Right renal pelvis (tissue), 4 donors: ENCODE measurements at places on chromosomes 3 and 15. TPM values are rescaled to one million over a fixed set of nuclear protein-coding genes. Genes with fewer than 3 reads are reported as not detected.

- no peak for DNase-seq
Measured at GRCh38 chr15:60573936-60574335, 95.0 kb upstream of the ICE2 start.

GRCh38 chr3:126026761-126027160 lies 57.2 kb downstream of the SLC41A3 start:
- DNase-seq: no peak

- no peak for DNase-seq
Measured at GRCh38 chr3:188304501-188304900, 150.5 kb downstream of the LPP start.

- DNase-seq: no peak
Measured at GRCh38 chr3:16462679-16463078, 50.8 kb downstream of the RFTN1 start.

- DNase-seq: no peak
Measured at GRCh38 chr3:90055666-90056065, 948.2 kb downstream of the EPHA3 start.

DNA sequence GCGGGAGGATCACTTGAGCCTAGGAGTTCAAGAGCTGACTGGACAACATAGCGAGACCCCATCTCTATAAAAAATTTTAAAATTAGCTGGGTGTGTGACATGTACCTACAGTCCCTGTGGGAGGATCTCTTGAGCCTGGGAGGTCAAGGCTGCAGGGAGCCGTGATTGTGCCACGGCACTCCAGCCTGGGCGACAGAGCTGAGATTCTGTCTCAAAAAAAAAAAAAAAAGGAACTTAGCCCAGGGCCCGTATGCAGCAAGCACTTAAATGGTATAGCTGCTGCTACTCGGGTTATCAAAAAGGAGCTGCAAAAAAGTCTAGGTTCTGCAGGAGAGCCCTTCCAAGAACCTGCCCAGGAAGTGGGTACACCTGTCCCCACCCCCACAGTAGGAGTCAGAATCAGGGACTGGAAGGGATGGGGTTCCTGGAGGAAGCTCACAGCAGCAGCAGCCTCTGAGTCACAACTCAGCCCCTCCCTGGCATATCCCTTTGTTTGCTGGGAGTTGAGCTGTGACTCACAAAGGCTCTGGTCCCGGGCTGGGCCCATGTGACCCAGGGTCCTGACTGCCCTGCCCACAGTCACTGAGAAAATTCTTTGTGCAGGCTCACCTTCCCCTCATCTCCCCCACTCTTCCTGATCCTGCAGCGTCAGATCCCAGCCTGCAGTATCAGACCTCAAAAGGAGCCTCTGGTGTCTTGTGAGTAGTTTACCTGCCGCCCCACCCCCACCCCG lies at the start of gene SPATA12:
TSS of gene SPATA12 (plus strand) at position 576 of the 733 bp plus-strand sequence. CDS start 13,031 bp downstream, outside the sequence.
- DNase-seq: no peak

GRCh38 chr3:24923570-24923969 lies 428.9 kb upstream of the THRB start:
- DNase-seq: peak; percentile 42

DNA sequence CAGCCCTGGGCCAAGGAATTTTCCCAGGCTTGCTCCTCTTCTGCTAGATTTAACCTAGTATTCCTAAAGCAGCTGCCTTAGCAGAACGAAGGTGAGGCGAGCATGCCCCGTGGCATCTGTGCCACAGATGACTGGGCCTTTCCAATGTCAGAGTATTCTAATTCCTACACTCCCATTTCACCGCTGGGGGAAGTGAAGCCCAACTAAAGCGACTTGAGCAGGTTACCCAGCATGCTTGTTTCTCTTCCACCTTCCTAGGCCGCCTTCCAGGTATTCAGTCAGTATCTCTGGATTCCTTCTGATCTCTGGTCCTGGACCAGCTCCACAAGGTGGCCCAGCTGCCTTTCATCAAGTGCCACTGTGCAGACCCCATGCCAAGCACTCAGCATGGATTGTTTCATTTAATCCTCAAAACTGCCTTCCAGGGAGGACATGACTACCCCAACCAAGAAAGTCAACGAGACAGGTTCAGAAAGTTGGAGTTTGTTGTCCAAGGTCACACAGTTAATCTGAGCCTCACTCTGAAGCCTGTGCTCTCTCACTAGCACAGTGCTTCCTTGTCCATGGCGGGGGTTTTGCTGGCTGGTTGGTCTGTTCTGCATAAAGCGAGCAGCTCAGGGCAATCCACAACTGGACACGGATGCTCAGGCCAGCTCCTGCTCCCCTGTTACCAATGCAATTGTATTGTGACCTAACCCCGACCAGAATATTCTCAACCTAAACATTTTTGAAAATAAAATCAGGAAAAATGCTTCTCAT lies 15.1 kb downstream of the MYO5C start:
- no peak for DNase-seq

- no peak for DNase-seq
Measured at GRCh38 chr3:60967141-60967540, 284.1 kb downstream of the FHIT start.

- no peak for DNase-seq
Measured at GRCh38 chr3:181417748-181418147, 294.0 kb upstream of the SOX2 start.

- no peak for DNase-seq
Measured at GRCh38 chr3:62888180-62888579, 13.0 kb upstream of the CADPS start.

DNA sequence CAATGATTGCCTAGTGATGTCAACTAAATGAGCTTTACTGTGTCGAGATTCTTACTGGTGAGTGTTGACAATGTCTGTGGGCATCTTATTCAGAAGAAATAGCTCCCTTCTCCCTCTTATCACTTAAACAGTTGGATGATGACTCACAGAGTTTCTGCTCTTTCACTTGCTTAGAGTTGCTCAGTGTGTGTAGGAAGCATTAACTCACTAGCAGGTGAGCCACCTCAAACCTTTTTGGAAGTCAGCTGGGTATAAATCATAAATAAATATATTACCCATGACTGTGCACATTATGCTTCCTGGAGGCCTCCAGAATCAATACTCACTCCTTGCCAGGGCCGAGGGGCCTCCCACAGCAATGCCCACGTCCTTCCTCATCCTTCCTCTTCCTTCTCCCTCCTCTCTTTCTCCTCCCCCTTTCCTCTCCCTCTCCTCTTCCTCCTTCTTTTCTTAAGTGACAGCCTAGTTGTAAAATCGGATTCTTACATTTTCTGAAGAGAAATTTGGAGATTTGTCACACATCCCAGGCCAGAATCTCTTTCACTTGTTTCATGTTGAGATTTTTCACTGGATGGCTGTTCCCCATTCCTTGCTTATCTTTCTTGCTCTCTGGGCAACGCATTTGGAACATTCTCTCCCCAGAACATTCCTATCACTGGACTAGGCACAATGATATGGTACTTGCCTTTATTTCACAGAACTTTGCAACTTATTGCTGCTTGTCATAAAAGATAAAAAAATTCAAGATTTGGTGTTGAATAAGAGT lies 17.5 kb downstream of the SHC4 start:
- DNase-seq: no peak

- DNase-seq: no peak
Measured at GRCh38 chr3:58000306-58001085, 7.7 kb upstream of the FLNB start.

GRCh38 chr3:43370293-43370980 lies 84.1 kb downstream of the SNRK start:
- DNase-seq: no peak

DNA sequence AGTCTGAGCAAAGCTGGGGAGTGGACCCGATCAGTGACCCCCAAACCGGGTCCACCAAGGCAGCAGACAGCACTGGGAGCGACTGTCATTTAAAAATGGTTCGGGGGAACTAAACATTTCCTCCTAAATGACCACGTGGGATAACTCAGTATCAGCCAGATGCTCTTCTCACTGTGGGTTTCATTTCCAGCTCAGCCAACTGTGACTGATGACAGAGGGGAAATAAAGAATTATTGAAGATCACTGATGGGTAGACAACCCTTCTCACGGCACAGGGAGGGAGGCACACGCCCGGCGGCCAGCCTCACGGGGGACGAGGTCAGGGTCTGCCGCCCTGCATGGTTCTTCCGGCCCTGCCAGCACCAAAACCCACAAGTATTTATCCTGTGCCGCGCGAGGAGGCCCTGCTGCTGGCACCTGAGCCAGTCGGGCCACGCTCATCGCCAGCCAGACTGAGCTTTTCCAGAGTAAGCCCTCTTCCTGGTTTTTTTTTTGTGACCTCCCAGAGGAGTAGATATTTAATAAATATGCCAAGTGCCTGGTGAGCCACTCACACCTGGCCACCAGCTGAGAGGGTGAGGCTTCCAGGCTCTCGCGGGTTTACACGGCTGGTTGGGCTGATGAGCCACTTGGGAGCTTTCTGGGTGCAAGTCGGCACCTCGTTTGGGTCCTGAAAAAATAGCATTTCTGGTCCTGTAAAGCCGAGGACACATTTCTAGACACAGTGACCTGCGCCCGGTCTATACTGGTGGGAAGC lies 6.2 kb downstream of the MELTF start:
- no peak for DNase-seq

- DNase-seq: no peak
Measured at GRCh38 chr3:186849374-186849975, 7.0 kb downstream of the ADIPOQ start.

GRCh38 chr3:48997102-48997635 lies 7.1 kb downstream of the P4HTM start:
- DNase-seq: no peak

DNA sequence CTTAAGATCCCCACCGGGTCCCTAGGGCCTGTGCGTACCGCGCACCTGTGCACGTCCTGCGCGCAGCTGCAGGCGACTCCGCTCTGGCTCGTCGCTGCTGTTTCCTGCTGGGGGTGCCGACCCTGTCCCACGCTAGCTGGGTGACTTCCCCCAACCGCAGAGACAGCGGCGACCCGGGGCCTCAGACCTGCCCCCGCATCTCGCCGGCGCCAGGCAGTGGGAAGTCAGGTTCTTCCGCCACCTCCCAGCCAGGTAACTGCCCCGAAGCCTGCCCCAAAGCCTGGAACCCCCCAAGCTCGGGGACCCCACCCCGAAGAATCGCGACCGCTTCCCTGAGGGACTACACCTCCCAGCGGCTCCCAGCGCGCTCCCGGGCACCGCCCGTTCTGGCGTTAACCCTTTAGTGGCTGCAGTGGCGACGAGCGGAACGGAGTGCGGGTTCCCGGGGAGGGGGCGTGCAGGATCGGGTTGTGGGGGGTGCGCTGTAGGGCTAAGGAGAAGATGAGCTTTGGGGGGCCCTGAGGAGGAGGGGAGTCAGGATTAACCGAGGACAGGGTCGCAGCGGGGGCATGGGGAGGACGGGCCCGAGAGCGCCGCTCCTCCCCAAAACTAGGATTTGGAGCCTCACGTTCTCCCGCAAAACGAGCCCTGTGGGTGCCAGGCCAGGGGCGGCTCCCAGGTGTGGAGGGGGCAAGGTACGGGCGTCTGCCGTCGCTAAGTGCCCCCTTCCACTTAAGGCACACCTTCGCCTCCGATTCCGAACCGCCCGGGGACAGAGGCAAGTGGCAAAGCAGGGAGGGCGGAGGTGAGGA lies 589 bp downstream of the NEIL1 start:
- no peak for DNase-seq

GRCh38 chr15:88120026-88120425 lies 136.5 kb downstream of the NTRK3 start:
- no peak for DNase-seq

DNA sequence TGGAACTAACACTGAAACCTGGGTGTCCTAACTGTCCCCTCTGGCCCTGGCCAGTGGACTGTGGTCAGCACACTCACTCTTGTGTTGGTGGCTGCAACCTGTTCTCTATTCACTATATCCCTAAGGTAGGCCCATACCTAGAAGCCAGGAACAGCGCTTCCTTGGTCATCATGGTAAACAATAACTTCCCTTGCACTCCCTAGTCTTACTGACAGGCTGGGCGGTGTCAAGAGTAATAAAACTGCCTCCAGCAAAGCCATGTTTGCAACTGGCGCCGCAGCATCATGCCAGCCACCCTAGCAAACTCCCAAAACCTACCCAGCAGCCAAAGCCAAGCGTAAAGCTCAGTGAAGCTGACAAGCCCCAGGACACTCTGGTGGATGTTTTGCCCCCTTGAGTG lies 63.1 kb upstream of the TSEN2 start:
- no peak for DNase-seq

- DNase-seq: no peak
Measured at GRCh38 chr3:136990826-136991225, 33.0 kb downstream of the IL20RB start.

GRCh38 chr3:162996368-162996767 lies 1499.8 kb downstream of the OTOL1 start:
- no peak for DNase-seq

GRCh38 chr3:55675478-55675877 lies 188.4 kb upstream of the WNT5A start:
- DNase-seq: no peak

DNA sequence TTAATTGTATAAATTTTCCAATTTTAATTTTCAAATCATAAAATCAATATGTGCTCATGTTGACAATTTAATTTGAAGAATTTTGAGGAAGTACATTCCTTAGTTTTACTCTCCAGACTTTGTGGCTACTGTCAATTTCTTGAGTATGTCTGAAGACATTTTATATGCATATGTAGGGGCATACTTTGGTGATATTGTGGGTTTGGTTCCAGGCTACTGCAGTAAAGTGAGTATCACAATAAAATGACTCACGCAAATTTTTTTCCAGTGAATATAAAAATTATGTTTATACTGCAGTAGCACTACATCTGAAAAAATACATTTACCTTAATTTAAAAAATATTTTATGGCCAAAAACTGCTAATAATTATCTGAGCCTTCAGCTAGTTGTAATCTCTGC lies 123.2 kb upstream of the PLCL2 start:
- no peak for DNase-seq

Gene LSAMP
- polyA plus RNA-seq: 13.6 TPM

Gene RARRES1
- 11.2 TPM for polyA plus RNA-seq

Gene LXN
- 33.1 TPM for polyA plus RNA-seq

Gene SENP8
- polyA plus RNA-seq: 9.3 TPM

Gene CLDN18
- polyA plus RNA-seq: 1.6 TPM

Gene FEZF2
- not detected for polyA plus RNA-seq

Gene GABRB3
- 8.1 TPM for polyA plus RNA-seq
